Forelimb muscle (tissue), 1 donor: ENCODE measurements at places on chromosomes 5 and 9. TPM values are rescaled to one million over a fixed set of nuclear protein-coding genes. Genes with fewer than 3 reads are reported as not detected.

- DNase-seq, result no peak
Measured at GRCh38 chr9:101087426-101087825, 58.9 kb downstream of the PLPPR1 start.

GRCh38 chr5:113437111-113437510 lies 2.3 kb upstream of the TSSK1B start:
- peak; percentile 19 for DNase-seq

- DNase-seq, result no peak
Measured at GRCh38 chr5:68336200-68336599, 120.6 kb downstream of the PIK3R1 start.

GRCh38 chr5:148702019-148702596 lies 47.8 kb upstream of the HTR4 start:
- DNase-seq, result no peak

DNA sequence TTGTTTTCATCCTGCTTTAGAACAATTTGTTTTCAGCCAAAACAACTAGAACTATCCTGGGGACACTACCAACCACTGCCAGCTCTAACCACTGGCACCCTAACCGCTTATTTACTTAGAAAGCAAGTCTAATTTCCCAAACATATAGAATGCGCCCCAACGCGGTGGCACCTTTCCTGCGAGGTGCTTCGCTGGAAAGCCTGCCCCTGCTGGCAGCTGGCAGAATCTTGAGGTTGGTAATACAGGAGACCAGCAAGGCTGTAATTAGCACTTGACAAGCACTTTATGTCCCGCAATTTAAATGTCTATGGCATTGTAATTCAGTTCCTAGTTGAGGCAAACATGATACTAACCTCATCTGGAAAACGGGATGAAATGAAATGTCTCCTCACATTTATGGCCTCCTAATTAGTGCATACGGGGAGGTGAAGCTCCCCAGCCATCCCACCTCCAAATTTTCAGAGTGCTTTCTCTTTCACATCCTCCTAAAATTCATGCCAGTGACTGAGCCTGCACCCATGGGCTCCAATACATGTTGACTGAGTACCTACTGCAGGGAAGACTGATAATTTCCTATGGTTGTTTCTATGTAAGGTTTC lies 30.4 kb downstream of the GABBR2 start:
- DNase-seq, result no peak

DNA sequence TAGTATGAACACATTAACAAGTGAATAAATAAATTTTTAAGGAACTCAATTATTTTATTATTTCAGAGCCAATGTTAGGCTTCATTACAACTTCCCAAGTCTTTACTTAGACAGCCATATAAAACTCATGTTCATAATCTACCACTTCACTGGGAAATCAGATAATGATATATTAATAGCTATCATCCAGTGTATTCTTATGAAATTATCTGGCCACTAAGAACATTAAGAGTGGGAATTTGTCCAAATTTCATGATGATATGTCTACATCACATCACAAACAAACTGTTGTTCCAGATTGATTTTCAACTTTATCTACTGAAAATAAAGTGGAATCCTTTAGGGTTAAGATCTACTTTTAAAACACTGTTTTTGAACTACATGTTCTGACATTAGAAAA lies 668.6 kb downstream of the EFNA5 start:
- no peak for DNase-seq

DNA sequence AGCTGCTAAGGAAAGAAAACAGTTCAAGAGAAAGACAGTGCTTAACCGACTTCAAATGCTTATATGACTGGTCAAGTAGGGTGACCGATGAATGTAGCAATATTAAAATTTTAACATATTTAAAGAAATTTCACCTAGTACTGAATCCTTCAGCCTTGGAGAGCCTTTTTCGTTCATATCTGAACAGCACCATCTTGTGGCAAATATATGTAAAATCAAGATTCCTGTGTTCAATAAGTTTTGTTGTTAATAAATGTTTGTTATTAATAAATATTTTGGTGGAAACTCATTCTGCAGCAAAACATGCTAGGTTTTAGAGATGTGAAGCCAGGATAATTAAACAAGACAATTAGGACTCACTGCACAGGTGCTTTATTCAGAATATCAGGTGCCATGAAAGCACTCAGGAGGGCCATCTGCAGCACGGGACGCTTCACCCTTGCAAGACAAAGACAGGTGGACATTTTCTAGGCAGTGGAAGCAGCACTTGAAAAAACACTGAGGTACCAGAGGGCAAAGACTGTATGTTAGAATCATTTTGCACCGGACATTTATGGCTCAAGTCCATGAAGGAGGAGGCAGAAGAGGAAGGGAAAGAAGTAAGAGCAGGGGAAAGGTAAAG lies 15.6 kb downstream of the TICAM2 start:
- no peak for DNase-seq

GRCh38 chr9:98380065-98380681 lies 124.7 kb upstream of the TBC1D2 start:
- no peak for DNase-seq

GRCh38 chr5:75389430-75389829 lies 52.4 kb downstream of the HMGCR start:
- DNase-seq, result no peak

GRCh38 chr5:67366691-67367395 lies 170.2 kb upstream of the CD180 start:
- DNase-seq, result no peak

DNA sequence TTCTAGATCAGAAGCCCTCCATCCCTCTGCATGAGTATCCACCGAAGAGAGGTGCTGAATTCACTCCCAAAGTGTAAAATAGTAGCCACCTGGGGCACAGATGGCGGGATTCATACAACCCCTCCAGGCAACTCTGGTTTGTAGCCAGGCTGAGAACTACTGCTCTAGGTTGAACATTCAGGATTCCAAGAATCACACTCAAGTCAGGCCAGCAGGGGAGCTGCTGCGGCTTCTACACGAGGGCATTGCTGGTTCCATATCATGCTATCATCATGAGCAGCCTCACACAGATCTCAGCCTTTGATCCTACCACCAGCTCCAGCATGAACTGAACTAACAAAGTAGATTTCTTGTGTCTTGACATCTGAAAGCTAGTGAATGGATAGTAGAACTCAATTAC lies 367.9 kb downstream of the DIRAS2 start:
- no peak for DNase-seq

- DNase-seq, result no peak
Measured at GRCh38 chr9:88110026-88110425, 28.2 kb downstream of the SPATA31C2 start.

DNA sequence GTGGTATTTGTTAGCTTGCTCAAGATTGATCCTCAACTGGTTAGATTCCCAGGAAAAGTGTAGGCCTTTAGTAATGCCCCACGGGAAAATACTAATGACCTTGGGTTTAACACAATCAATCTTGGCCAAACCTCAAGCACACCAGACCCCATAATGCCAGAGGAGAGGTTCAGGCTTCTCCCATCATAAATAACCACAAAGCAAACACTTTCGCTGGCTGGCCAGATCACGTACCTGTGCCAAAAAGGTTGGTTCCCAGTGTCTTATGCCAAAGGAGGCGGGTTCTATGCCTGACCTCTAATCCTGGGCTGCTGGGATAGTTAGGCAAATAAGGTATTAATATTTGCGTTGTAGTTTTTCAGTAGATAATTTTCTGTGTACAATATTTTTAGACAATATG lies 379.2 kb upstream of the CDH18 start:
- DNase-seq, result no peak

GRCh38 chr9:93326654-93327053 lies 124.8 kb upstream of the FAM120A start:
- no peak for DNase-seq

GRCh38 chr5:316210-317085 lies 5.1 kb upstream of the AHRR start:
- no peak for DNase-seq

DNA sequence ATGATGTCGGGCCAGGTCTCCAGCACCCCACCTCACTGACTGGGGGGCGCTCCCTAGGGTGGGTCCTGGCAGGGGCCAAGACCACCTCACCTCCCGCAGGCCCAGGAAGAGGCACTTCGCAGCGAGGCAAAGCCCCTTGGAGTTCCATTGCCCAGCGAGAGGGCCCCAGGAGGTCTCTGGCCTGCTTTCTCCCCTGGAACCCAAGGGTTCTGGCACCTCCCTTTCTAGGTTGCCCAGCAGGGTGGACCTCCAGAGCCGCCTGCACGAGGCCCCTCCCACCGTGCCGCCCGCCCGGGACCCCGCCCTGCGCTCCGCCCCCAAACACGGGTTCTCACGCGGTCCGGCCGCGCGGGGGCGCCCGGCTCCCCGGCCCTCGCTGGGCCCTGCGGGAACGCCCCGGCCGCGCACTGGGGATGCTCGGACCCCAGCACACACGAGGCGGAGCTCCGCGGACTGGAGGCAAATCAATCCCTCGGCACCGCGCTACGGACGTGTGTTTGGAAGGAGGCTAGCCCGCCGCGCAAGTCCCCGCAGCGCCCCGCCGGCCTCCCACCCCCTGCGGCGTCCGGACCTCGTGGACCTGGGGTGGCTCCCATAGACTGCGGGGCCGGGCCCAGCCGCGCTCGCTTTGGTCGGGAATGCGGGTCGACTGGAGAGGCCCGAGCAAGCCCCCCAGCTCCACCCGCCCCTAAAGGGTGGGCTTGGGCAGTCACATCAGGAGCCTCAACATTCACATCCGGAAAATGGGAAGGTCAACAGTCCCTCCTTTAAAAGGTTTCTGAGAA lies 99.5 kb upstream of the LMX1B start:
- DNase-seq, result no peak

AMACR gene
- polyA plus RNA-seq, result 4.2 TPM

ABO gene
- 1.3 TPM for polyA plus RNA-seq

MEF2C gene
- polyA plus RNA-seq, result 934 TPM

ADAMTS13 gene
- polyA plus RNA-seq, result 7.8 TPM
